ENCODE measurements at places on chromosomes 7 and 10.

DNA sequence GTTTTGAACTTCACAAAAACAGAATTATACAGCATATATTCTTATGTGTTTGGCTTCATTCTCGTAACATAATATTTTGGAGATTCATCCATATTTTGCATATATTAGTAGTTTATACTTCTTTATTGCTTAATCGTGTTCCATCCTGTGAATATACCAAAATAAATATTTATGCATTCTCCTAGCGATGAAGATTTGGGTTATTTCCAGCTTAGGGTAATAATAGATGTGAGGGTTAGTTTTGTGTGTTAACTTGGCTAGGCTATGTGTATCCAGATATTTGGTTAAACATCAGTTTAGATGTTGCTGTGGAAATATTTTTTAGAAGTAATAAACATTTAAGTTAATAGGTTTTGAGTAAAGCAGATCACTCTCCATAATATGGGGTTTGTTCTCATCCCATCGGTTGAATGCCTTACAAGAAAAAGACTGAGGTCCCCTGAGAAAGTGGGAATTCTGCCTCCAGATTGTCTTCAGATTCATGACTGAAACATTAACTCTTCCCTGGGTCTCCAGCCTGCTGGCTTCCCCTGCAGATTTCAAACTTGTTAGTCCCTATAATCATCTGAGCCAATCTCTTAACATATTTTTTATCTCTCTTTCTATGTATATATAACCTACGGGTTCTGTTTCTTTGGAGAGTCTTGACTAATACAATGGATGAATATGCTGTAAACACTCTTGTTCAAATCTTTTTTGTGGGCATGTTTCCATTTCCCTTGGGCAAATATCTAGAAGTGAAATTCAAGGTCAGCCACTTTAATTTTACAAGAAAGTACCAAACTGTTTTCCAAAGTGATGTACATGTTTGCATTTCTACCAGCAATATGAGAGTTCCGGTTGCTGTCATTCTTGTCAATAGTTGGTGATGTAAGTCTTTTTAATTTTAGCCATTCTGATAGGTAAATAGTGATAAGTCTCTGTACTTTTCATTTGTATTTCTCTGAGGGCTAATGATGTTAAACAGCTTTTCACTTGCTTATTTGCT, 48.7 kb downstream of the PDK4 start:
- DNase-seq = no peak

DNA sequence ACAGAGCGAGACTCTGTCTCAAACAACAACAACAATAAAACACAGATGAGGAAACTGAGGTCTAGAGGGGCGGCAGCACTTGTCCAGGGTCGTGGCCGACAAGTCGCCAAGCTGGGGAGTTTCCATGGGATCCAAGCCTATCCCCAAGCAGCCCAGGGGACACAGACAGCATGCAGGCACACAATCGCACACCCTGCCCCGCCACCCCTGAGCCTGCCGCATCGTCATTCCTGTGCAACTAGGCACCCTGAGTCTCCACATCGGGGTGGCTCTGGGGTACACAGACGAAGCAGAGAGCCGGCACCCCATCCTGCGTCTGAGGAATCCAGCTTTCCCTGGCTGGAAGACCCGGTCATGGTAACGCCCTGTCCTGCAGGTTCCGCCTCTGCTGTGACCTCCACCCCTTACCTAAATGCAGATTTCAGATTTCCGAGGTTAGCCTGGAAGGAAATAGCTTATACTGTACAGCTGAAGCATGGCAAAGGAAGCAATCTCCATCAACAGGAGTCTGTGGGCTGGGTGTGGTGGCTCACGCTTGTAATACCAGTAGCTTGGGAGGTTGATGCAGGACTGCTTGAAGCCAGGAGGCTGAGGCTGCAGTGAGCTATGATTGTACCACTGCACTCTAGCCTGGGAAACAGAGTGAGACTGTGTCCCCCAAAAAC, 136.1 kb upstream of the TNRC18 start:
- no peak for DNase-seq

DNA sequence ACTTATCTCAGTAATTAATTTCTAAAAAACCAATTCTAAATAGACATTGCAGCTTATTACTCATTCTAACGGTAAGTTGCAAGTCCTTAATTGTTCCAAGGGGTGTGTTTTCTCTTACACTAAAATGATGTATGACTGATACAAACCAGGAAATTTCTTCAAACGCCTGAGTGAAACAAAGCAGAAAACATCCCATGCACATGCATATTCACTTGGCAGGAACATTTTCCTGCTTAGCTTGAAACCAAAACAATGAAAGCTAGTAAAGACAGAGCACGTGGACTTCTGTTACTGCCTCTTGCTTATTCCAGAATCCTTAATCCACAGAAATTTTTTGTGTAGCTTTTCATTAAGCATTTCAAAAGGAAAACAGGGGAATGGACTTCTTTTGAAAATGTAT, 187.7 kb downstream of the MTERF1 start:
- no peak for DNase-seq

DNA sequence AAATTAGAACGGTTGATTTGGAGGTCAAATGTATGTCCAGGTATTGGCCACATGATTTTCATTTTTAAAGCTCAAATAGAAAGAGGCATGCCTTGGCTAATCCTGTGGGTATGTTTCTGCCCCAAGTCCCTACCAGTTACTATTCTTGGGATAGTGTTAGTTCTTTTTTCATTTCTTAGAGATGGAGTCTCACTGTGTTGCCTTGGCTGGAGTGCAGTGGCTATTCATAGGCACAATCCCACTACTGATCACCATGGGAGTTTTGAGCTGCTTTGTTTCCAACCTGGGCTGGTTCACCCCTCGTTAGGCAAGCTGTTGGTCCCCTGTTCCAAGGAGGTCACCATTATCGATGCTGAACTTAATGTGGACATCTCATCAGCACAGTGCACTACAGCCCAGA, 46.3 kb downstream of the NRP1 start:
- no peak for DNase-seq

DNA sequence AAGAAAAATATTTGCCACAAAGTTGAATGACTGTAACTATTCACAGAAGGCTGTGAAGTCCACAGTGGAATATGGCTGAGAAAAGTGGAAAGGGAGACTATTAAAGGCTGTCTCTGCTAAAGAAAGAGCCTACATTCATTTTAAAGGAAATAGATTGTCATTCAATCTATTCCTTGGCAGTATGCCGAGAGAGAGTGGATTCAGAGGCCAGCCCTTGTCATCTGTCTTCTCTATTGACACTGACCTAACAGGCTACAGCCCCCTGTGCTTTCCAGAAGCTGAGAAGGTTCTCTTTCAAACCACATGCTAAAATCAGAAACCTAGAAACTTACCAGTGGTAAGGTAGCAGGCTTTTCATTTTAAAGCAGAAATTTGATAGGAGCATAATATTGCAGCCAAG, 12.1 kb downstream of the ODAD2 start:
- DNase-seq = no peak

DNA sequence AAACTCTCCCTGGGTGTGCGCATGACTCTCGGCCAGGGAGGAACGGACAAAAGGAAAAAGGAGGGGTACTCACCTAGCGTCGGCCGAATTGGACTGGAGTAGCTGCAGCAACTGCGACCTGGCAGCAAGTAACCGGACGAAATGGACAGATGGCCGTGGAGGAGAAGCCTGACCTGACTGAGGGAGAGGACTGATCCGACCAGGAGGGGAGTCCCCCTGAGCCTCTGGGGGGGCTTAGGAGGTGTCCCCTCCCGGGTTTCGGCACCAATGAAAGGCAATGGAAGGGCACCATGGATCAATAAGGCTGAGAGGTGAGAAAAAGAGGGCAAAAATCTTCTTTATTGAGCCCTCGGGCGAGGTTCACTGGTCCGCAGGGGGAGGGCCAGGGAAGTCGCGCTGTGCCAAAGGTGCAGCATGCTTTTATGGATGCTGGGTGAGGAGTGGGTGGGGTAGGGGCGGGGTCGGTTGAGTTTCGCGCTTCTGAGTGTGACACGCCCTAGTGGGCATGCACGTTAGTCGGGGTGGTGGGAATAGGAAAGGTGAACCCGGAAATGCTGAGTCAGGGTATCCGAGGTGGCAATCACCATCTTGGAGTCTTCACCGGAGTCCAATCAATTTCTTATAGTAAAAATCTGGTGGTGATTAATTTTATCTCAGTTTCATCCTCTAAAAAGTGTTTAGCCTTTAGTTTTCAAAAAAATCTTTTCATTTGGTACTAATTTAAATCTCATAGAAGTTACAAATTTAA, 638.5 kb upstream of the DPP6 start:
- no peak for DNase-seq

- DNase-seq = no peak
Observed at GRCh38 chr7:41861642-41862041, 158.8 kb upstream of the INHBA start.

DNA sequence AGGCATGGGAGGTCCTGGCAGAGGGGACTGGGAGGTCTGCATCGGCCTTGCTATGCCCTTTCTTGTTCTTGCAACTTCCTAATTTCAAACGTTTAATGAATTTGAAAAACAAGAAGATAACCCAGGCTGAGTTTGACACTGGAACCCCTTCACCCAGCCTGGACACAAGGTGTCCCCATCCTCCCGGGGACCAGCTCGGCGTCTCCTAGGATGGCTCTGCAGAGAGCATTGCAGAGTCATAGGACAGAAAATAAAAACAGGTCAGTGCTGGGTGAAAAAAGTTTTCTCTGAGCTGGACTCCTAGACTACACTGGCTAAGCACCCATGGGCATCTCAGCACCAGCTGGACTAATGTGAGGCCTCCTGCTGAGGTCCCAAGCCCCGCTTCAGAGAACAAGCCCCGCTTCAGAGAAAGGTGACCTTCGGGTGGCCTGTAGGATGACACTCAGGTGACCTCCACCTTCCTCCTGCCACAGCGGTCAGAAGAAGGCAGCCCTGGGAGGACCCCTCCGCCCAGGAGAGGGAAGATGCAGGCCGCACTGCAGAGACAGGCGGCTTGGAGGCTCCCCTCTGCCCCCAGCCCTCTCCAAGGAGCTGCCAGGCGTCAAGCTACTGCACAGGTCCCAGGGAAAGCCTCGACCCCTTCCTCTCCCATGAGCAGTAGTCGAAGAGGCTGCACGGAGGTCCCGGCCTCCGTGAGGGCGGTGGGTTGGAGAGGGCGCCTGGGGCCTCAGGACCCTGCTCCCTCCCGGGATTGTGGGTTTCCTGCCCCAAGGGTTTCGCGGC, 9.3 kb upstream of the UNCX start:
- DNase-seq = no peak

- no peak for DNase-seq
Observed at GRCh38 chr7:98148607-98149006, 41.9 kb downstream of the LMTK2 start.

DNA sequence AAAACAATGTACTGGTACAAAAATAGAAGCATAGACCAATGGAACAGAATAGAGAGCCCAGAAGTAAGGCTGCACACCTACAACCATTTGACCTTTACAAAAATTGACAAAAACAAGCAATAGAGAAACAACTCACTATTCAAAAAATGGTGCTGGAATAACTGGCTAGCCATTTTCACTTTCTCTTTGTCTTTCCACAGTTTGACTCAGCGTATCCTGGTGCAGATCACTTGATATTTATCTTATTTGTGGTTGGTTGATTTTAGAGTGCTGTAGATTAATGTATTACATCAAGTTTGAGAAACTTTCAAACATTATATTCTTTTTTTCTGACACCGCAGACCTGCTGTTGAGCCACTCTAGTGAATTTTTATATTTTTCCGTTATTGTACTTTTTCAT, 381.4 kb downstream of the DGKB start:
- DNase-seq = no peak

DNA sequence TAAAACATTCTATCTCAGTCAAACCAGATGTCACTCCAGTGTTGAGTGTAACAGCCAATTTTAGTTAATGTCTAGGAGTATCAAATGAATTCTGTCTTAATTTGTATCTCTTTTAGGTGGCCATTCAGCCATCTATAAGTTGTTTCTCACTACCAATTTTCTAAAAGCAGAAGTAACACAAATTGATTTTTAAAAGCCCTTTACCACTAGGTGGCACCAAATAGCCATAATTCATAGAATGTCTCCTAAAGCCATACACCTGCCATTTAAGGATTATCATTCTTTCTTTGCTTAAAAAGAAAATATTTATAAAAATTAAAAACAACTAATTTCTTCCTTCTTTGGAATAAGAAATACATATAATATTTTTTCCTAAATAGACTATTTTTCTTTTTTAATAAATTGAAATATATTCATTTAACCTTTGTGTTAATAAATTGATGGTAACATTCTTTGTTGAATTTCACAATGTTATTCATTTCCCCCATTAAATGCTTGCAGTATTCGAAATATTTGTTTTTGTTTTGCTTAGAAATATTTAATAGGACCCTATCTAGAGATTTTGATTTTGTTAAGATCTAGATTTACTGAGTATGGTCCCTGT, 107.8 kb upstream of the PPP1R3A start:
- no peak for DNase-seq

GRCh38 chr7:104444017-104444416, 115.6 kb downstream of the LHFPL3 start:
- no peak for DNase-seq

GRCh38 chr7:32204361-32205018, 134.3 kb upstream of the PDE1C start:
- DNase-seq = no peak

DNA sequence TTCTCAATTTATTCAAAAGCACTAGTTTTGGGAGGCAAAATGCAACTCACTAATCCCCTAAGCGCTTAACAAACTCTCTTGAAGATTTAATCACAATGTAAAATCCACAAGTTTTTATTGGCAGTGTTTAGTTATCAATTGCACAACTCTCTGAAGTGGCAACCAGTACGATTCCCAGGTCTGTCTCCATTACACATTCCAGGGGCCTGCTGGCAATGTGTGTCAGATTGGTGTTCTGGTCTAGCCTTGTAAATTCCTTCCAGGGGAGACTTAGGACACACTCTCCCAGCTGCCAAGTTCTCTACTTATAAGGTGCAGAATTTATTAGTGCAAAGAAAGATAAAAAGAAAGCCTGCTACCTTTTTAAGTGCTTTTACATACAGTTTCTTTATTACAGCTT, 164.7 kb upstream of the HPS1 start:
- DNase-seq = no peak

DNA sequence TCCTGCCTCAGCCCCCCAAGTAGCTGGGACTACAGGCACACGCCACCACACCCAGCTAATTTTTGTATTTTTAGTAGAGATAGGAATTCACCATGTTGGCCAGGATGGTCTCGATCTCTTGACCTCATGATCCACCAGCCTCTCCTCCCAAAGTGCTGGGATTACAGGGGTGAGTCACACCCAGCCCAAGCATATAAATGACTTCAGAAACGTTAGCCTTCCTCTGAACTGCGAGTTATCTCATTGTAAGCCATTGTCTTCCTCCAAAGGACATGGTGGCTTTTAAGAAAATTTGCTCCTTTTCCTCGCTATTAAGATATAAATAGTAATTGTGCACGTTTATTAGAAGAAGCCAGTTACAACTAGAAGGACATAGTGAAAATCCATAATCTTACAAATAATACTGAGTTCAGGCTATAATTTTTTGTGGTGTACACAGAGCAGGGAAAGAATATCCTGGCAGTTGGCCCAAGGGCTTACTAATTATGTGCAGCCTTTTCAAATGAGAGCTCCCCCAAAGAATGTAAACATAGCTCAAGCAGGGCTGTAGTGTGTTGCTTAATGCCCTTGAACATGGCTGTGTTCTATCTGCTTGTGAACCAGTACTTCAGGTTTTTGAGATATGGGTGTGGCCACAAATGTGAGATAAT, 495.8 kb downstream of the PARD3 start:
- no peak for DNase-seq

GRCh38 chr7:112510001-112510742, 29.4 kb downstream of the LSMEM1 start:
- no peak for DNase-seq

GRCh38 chr7:143467724-143468123, 9.9 kb upstream of the TAS2R41 start:
- no peak for DNase-seq
